ENCODE measurements at places on chromosomes 12 and 14.

GRCh38 chr14:26330982-26331381, 266.9 kb downstream of the NOVA1 start:
- no peak for DNase-seq

DNA sequence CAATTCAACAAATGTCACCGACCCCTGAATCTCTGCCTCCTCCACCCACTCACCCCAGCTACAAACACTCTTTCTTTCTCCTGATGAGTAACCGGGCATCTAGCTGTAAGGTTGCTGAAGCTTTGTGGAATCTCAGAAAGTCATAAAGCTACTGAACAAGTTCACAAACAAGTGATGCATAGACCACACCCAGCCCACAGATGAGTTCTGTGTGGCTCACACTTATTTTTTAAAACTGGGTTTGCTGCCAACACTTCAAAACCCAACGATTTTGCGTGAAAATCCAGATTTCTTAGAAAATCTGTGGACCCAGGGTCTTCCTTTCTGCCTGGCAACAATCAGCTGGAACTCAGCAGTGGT, 96.1 kb downstream of the APAF1 start:
- peak; percentile 62 for DNase-seq

GRCh38 chr12:12890543-12891079, 751 bp upstream of the GPRC5A start:
- DNase-seq = no peak

GRCh38 chr12:51103977-51104376, 20.6 kb upstream of the CSRNP2 start:
- no peak for DNase-seq

DNA sequence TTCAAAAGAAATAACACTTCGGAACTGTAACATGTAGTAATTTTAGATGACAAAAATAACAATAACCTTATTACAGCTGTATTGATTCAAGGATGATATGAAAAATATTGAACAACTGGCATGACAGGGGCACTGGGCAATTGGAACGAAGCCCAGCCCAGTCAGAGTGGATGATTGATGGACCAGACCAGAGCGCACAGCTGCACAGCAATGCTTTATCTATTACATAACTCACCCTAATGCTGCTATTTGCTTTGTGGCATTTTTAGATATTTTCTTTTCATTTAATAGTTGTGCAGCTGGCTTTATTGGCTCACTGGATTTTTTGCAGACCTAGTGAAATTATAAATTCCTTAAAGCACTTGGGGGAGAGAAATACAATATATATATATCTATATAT, 26.9 kb upstream of the FERMT2 start:
- DNase-seq = no peak

DNA sequence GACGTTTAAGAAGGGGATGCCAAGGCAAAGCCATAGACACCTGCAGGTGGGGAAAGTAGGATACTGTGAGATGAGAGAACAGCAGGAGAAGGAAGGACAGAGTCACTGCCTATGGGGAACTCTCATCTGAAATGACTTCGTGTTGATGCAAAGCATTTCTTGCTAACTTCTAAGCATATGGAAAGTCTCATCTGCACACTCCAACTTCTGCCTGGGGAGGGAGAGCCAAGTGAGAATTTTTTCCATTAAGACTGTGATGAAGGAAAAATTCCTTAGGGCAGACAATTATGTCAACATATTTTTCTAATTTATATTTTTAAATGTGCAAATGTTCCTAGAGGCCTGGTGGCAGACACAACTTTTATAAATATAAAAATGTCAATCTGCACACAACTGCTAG, 115.3 kb downstream of the IPO8 start:
- no peak for DNase-seq

DNA sequence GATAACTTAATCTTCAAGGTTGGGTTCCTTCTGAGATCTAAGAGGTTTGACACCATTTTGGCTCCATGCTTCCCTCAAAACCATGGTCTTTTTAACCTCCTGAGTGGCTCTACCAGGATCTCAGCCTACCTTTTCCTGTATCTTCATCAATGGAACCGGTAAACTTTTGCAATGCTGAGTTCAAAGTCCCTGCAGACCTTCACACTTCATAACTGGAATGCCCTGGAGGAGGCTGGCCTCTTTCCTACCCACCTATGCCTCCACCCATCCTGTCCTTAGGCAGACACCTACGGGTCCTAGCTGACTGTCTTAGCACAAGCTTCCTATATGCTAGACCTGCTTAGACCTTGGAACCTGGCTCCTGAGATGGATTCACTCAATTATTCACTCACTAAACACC, 89.5 kb upstream of the EEA1 start:
- DNase-seq = no peak
